Activated naive CD4-positive, alpha-beta T cell treated with anti-CD3 and anti-CD28 coated beads, Interleukin-2, amount 10 ng/mL, durations not matched to agents 5 hours and 36 hours (primary cell): ENCODE measurements at places on chromosomes 16 and 17. TPM values are rescaled to one million over a fixed set of nuclear protein-coding genes. Genes with fewer than 3 reads are reported as not detected.

ASGR1 gene
- 1.2 TPM for total RNA-seq

GDPD1 gene
- 2.1 TPM for total RNA-seq

HOXB1 gene
- total RNA-seq = not detected

CLDN6 gene
- not detected for total RNA-seq

NRN1L gene
- 2.0 TPM for total RNA-seq

HNF1B gene
- total RNA-seq = not detected

PRSS27 gene
- total RNA-seq = 1.3 TPM

KRTAP1-1 gene
- total RNA-seq = not detected

CCL1 gene
- total RNA-seq = 0.58 TPM

SLC7A6OS gene
- 31.9 TPM for total RNA-seq

CD300E gene
- total RNA-seq = not detected

PLK1 gene
- 69.8 TPM for total RNA-seq

TNFSF13 gene
- total RNA-seq = 7.4 TPM

CCL16 gene
- total RNA-seq = not detected

KREMEN2 gene
- total RNA-seq = not detected

TNFRSF17 gene
- total RNA-seq = not detected

PABPN1L gene
- total RNA-seq = not detected

DUS1L gene
- total RNA-seq = 111 TPM

EVPLL gene
- not detected for total RNA-seq

INO80E gene
- 101 TPM for total RNA-seq

PTGES3L gene
- 0.26 TPM for total RNA-seq

PKMYT1 gene
- total RNA-seq = 89.1 TPM

P2RX5 gene
- total RNA-seq = 17.5 TPM

KRT20 gene
- total RNA-seq = not detected

PTRH2 gene
- 19.1 TPM for total RNA-seq

DPEP2 gene
- total RNA-seq = 12.0 TPM

ODAD4 gene
- 0.89 TPM for total RNA-seq

EFCAB5 gene
- 0.82 TPM for total RNA-seq

LGALS3BP gene
- 176 TPM for total RNA-seq

HASPIN gene
- 19.0 TPM for total RNA-seq

SCNN1G gene
- not detected for total RNA-seq

ABCC1 gene
- total RNA-seq = 54.7 TPM

FOXN1 gene
- not detected for total RNA-seq

MYH1 gene
- not detected for total RNA-seq

BCKDK gene
- 25.8 TPM for total RNA-seq

OR4D1 gene
- 0.91 TPM for total RNA-seq

FZD2 gene
- not detected for total RNA-seq

TVP23B gene
- total RNA-seq = 21.4 TPM

GPR139 gene
- total RNA-seq = not detected

CLEC19A gene
- total RNA-seq = not detected

TEX19 gene
- total RNA-seq = not detected

CDH13 gene
- total RNA-seq = not detected

PTX4 gene
- total RNA-seq = not detected

FGF11 gene
- total RNA-seq = 21.3 TPM
